NCI-H460 (cell line): ENCODE measurements at places on chromosomes 1 and 21. TPM values are rescaled to one million over a fixed set of nuclear protein-coding genes. Genes with fewer than 3 reads are reported as not detected.

- DNase-seq, result no peak
Measured at GRCh38 chr1:27161594-27161993, 6.7 kb upstream of the SLC9A1 start.

Gene CLIC6
- not detected in 2 replicates for total RNA-seq

DNA sequence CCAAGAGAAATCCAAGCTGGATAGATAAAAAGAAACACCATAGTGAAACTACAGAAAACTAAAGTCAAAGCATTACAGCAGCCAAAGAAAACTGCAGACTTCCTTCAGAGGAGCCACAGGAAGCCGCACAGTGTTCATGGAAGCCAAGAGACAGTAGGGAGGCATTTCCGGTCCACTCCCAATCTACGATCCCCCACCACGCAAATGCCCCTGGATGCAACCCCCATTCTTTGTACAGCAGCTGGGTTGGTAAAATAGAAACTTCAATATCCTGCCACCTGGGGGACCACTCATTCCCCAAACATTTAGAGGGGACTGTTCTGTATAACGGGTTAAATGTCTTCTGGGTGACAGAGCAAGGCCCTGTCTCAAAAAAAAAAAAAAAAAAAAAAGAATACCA, 43.9 kb upstream of the TSPEAR start:
- peak; percentile 16 for DNase-seq

Gene ST6GALNAC3
- total RNA-seq, result 0.67 and 0.87 TPM in 2 replicates

DNA sequence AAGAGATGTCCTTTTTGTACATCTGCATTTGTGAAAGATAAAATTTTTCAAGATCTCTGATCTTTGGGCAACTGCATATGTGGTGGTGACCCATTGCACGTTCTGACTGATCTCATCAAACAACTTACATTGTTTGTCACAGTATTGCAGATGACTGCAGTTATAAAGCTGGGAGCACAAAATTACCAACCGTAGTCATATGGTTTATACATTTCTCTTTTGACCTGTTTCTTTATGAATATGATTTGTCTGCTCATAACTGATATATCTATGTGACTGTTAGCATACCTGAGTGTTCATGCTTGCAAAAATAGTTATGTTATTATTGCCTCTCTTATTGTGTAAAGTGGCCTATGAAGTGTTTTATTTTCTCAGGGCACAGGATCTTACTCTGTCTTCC, 43.7 kb upstream of the HMCN1 start:
- DNase-seq, result no peak

Gene APCS
- total RNA-seq, result not detected in 2 replicates

GRCh38 chr1:79304131-79304530, 297.6 kb upstream of the ADGRL4 start:
- DNase-seq, result no peak

GRCh38 chr1:44261171-44261817, 48.0 kb downstream of the DMAP1 start:
- no peak for DNase-seq

- no peak for DNase-seq
Measured at GRCh38 chr1:30845904-30846290, 62.7 kb downstream of the SDC3 start.

GRCh38 chr21:39319814-39320332, 6.4 kb upstream of the BRWD1 start:
- no peak for DNase-seq

- DNase-seq, result no peak
Measured at GRCh38 chr1:109821831-109822745, 58.4 kb upstream of the EPS8L3 start.

Gene LCE1F
- total RNA-seq, result not detected in 2 replicates

GRCh38 chr1:14728516-14728915, 130.0 kb downstream of the KAZN start:
- DNase-seq, result no peak

- no peak for DNase-seq
Measured at GRCh38 chr1:3669421-3669821, 17.1 kb downstream of the TP73 start.

DNA sequence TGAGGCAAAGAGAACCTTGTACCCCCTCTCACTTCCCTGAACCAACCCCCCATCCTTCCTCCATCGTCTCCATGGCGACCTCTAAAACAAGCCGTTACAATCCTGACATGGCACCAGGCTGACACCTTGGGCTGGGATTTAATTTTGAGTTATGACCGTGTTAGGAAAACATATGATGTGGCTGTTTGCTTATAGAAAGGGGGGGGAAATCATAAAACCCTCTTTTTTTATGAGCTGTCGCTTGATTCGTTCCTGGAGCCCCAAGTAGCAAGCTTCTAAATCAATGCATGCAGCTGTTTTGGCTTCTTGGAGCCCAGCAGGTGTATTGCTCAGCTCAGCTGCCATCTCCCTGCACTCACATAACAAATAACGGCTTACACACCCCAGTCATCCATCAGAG, 301.2 kb upstream of the SPAG17 start:
- no peak for DNase-seq

DNA sequence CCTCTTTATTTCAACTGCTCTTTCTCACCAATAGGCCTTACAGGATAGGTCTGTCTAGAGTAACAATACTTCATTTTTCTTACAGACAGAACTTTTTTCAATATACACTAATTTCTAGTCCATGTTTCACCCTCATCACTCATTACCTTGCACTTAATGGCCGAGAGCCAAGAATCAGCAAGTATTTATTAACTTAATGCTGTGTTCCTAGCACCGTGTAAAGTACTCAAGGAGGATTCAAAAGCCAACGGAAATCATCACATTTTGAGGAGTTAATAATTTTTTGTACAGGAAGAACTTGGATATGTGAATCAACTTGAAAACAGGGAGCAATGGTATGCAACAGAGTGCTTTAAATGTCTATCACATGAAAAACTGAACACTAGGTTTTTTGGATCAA, 102.0 kb downstream of the PTPN14 start:
- DNase-seq, result no peak

GRCh38 chr1:20223551-20224419, 37.5 kb upstream of the PLA2G2C start:
- no peak for DNase-seq

GRCh38 chr1:6577831-6578525, 1.8 kb upstream of the ZBTB48 start:
- no peak for DNase-seq

- DNase-seq, result no peak
Measured at GRCh38 chr1:7339953-7340352, 431.1 kb upstream of the VAMP3 start.

- DNase-seq, result no peak
Measured at GRCh38 chr1:233005156-233005555, 54.7 kb downstream of the NTPCR start.

- DNase-seq, result no peak
Measured at GRCh38 chr1:38444770-38445442, 398.3 kb upstream of the POU3F1 start.

DNA sequence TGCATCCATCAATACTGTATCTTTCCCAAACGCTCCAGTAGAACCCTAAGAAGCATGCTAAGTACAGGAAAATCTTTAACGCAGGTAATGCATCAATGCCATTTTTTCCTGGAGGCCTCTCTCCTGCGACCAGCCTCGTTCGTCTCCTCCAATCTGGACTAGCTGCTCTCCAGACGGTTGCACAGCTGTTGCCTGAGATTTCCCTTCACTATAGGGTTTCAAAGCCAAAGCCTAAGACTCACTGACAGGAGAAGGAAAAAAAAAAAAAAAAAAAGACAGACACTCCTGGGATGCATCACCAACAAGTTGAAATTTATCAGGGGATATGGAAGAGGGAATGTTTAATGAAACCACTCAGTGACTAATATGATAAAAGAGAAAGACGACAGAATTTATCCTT, 93.0 kb downstream of the APP start:
- DNase-seq, result no peak

Gene LGR6
- 0.15 and 0.46 TPM in 2 replicates for total RNA-seq

Gene BTBD8
- 2.1 TPM in 2 replicates for total RNA-seq

DNA sequence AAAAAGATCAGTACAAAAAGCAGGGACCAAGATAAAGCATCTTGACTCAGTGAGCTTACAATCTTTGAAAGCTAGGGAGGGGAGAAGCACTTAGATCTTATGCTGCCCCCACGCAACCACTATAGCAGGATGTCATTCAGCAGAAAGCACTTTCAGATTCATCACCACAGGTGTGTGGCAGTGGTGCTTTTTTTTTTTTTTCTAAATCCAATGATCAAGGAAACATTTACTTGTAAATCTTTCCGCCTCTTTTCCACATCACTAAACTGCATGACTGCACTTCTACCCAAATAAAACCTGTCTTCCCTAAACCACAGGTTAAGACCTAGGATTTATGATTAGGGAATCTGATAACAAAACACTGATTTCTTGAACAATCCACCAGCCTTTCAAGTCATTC, 154.8 kb downstream of the SLC45A1 start:
- no peak for DNase-seq

DNA sequence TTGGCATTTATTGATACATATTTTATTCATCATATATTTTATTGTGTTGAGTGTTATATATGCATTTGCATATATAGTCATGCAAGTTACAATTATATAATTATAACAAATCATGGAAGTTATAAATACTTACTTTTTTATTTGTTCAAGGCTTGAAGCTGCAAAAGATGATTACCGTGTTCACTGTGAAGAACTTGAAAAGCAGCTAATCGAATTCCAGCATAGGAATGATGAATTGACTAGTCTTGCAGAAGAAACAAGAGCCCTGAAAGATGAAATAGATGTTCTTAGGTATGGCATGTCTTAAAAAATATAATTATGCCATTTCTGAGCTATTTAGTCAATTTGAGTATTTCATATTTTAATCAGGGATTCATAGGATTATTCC, 32.1 kb downstream of the HOOK1 start:
- DNase-seq, result no peak

DNA sequence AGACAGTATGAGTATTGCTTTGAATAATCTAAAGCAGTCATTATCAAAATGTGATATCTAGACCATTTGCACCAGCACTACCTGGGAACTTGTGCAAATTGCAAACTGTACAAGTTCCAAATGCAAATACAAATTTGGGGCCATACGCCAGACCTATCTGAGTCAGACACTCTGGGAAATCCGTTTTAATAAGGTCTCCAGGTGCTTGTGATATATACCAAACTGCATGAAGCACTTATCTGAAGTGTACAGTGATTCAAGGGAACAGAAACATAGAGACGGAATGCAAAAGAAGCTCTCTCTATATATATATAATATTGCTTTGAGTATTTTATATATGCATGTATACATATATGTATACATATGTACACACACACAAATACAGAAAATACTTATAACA, 36.2 kb upstream of the ASPM start:
- DNase-seq, result no peak

DNA sequence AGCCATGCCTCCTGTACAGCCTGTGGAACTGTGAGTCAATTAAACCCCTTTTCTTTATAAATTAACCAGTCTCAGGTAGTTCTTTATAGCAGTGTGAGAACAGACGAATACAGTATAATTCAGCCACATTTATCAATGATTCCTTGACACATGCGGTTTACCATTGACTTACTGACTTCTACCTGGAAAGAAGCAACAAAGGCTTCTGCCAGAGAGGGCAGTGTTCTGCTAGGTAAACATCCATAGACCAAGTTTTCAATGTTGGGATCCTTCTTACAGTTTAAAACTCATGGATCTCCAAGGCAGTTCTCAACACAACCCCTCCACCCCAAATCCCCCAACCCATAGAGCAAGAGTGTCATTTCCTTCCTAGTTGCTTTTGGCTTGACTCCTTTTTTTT, 150.6 kb downstream of the ZNF648 start:
- no peak for DNase-seq

DNA sequence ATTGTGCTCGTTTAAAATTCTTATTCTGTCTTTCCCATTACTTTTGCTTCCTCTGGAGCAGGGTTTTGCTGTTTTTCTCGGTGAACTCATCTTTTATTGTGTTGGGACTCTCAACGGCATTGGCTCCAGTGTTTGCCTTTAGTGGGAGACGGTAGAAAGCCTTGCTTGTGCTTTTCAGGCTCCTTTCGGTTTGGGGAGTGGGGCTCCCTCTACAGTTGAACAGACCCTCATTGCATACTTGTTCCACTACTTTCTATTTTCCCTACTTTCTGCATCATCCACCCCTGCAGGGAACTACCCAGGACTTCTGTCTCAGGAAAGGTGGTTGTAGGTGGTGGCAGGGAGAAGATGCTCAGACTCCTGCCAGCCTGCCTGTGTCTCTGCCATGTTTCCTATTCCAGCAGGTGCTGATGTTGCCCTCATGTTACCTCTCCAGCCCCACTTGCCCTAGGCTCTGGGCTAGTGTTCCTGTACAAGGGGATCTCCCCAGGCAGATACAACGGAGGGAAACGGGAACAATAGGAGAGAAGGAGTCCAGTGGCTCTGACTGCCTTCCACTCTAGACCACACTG, 68.5 kb upstream of the ZBTB18 start:
- DNase-seq, result no peak

DNA sequence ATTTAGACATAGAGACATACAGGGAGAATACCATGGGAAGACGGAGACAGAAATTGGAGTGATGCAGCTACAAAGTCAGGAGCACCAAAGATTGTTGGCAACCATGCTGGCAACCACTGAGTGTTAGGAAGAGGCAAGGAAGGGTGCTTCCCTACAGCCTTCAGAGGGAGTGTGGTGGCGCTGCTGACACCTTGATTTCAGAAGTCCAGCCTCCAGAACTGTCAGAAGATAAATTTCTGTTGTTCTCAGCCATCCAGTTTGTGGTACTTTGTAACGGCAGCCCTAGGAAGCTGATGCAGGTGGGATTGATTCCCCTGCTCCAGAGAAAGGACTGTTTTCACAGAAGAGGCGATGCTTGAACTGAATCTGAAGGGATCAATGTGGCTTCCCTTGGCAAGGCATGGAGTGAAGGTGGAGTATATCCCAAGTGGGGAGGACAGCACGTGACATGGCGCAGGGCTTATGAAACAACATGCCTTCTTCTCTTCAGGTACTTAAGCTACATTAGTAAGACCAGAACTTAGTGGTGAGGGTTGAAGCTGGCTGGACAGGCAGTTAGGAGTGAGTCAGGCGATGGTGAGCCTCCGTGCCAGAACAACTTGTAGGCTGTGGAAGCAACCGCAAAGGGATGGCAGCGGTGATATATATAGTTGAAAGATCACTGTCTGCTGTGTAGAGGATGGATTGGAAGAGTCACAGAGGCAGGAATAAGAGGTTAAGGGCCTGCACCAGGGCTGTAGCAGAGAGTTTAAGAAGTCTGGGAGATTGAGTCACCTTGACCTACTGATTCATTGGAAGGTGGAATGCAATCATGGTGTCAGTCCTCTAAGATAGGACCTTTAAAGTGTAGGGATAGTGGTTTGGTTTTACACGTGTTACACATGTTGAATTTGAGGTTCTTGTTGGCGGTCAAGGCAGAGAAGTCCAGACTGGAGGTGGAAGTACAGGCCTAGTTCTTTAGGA, 2.1 kb downstream of the LEPR start:
- DNase-seq, result no peak

Gene PINK1
- 6.1 and 6.7 TPM in 2 replicates for total RNA-seq

Gene LCE1A
- total RNA-seq, result not detected in 2 replicates
